Cortex of kidney (tissue), 1 donor: ENCODE measurements at places on chromosomes 6 and 20.

- no peak for DNase-seq
These were observed 15.7 kb upstream of the HEY2 start for GRCh38 chr6:125733516-125734300.

DNA sequence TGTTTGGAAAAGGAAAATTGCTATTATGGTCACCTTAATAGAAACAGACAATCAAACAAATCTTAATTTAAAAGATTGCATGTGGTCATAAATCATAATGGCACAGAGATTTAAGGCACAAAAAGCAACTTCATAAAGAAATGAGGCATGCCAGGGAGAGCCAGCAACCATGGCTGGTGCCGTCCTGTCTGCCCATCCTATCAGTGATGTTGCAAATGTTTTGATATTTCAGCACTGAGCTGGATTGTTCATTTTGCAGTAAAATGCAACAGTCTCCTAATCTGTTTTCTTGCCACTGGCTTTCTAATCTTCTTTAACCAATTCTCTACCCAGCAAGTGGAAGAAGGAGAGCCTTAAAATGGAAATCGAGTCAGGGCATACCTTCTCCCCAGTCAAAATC is 249.8 kb downstream of the SAMD5 start:
- no peak for DNase-seq

- no peak for DNase-seq
These were observed 85.2 kb downstream of the ELOVL4 start for GRCh38 chr6:79862126-79862525.

GRCh38 chr6:53411451-53411850 is 62.7 kb upstream of the ELOVL5 start:
- DNase-seq: no peak

DNA sequence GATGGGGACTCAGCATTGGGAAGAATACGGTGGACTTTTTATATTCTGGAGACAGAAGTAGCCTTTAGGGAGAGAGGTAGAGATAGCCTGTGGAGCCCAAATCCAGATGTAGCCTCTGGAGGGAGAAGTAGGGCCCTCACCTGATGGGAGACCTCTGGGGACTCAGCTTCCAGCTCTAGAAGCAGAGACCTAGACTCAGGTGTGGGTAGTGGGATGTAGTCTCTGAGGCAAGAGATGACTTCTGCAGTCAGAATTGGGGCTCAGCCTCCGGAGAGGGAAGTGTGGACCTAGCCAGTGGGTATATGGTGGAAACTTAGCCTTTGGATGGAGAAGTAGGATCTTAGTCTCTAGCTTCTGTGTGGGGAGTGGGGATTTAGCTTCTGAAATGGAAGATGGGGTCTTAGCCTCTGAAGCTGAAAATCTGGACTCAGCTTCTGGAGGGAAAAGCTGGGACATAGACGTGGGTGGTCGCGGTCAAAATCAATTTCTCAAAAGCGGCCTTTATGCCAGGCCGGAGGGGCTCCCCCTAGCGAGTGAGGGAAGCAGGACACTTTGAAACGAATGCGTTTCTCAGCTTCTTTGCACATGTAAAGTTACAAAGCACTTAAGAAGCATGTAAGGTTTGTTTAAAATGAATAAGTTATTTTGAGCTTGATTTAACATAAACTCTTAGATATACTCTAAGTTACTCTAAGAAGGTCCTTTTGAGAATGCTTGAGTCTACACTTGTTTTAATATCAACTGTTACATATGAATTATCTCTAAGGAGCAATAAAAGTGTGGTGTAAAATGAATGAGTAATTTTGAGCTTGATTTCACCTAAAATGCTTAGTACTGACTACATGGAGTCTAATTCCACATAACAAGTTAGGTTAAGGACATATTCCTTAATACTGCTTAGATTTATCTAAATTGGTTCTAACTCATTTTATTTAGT is 12.9 kb upstream of the ZNF343 start:
- DNase-seq: no peak

GRCh38 chr6:121055572-121056163 is 278.6 kb downstream of the TBC1D32 start:
- DNase-seq: no peak

DNA sequence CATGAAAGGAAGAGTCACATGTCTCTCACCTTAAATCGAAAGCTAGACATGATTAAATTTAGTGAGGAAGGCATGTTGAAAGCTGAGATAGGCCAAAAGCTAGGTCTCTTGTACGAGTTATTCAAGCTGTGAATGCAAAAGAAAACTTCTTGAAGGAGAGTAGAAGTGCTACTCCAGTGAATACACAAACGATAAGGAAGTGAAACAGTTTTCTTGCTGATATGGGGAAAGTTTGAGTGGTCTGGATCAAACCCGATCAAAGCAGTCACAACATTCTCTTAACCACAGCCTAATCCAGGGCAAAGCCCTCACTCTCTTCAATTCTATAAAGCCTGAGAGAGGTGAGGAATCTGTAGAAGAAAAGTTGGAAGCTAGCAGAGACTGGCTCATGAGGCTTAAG is 1.9 kb upstream of the TPD52L1 start:
- DNase-seq: no peak
